ENCODE measurements at places on chromosomes 5 and 9. TPM values are rescaled to one million over a fixed set of nuclear protein-coding genes. Genes with fewer than 3 reads are reported as not detected.

Gene COL23A1
- not detected for total RNA-seq

Gene GABRA6
- not detected for total RNA-seq

Gene NIPAL4
- total RNA-seq, result 4.2 TPM

Gene RASGRF2
- 2.6 TPM for total RNA-seq

Gene FOXI1
- not detected for total RNA-seq

Gene SLC46A2
- total RNA-seq, result not detected

Gene PCDHAC2
- total RNA-seq, result 0.25 TPM

Gene TMEM215
- total RNA-seq, result not detected

Gene TAF11L10
- total RNA-seq, result not detected

Gene ZNF346
- 13.0 TPM for total RNA-seq

Gene FGD3
- total RNA-seq, result under 0.01 TPM

Gene HRCT1
- 3.3 TPM for total RNA-seq

Gene TMEM252
- not detected for total RNA-seq

Gene OTP
- total RNA-seq, result not detected

Gene FUT7
- total RNA-seq, result not detected

Gene NUTM2F
- not detected for total RNA-seq

Gene PCA3
- total RNA-seq, result not detected

Gene ARL14EPL
- not detected for total RNA-seq

Gene OR1J2
- not detected for total RNA-seq

Gene KCNIP1
- 0.81 TPM for total RNA-seq

Gene SLC2A8
- 12.9 TPM for total RNA-seq

Gene SMARCA2
- total RNA-seq, result 60.1 TPM

Gene ELOVL7
- total RNA-seq, result 5.8 TPM

Gene SLC6A18
- total RNA-seq, result not detected

Gene NTNG2
- total RNA-seq, result 1.1 TPM

Gene PCDHB16
- 0.63 TPM for total RNA-seq

Gene BSPRY
- 0.13 TPM for total RNA-seq

Gene PDCD1LG2
- total RNA-seq, result 0.89 TPM

Gene RGMB
- 41.4 TPM for total RNA-seq

Gene PITX1
- total RNA-seq, result not detected

Gene SOX30
- total RNA-seq, result 0.33 TPM

Gene CDH12
- 0.25 TPM for total RNA-seq

Gene PCDHGA4
- total RNA-seq, result 0.33 TPM

Gene SPATA31C1
- 0.13 TPM for total RNA-seq

Gene TMEM232
- total RNA-seq, result 1.3 TPM

Gene CCDC183
- not detected for total RNA-seq
